Muscle of leg (tissue), 16 donors: ENCODE measurements at places on chromosomes 6 and 20. TPM values are rescaled to one million over a fixed set of nuclear protein-coding genes. Genes with fewer than 3 reads are reported as not detected.

DNA sequence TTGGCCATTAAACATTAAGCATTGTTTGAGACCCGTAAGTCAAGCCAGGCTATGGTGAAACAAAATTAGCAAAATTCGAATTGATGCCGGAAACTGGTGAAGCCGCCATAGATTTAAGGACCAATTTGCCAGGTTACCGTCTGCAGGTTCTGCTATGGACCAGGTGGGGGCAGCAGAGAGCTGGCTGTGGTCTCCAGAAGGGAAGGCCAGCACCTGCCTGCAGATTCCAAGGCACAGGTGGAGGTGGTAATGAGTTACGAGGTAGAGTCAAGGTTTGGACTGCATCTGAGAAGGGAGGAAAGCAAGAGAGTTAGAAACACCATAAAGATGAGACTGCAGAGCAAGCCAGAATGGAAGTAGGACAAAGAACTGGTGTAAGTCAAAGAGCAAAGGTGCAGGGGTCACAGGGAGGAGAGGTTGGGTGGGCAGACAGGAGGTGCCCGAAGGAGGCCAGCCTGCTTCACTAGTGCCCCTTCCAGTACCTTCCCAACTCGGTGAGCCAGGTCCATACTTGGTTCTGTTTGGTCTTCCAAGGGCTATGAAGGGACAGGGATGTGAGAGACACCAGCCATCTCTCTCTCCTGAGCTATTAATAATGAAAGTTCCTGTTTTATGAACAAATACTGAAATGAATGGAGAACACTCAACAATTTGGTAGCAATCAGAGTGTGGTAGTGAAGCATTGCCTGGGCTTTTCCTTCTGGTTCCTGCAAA is 131.6 kb upstream of the ESR1 start:
- peak; percentile 17 for DNase-seq

- DNase-seq, result no peak
Observed at GRCh38 chr6:84013354-84013753, 20.2 kb upstream of the MRAP2 start.

GRCh38 chr20:37881601-37882343 is 21.2 kb upstream of the VSTM2L start:
- no peak for DNase-seq

- no peak for DNase-seq
Observed at GRCh38 chr6:45169815-45170214, 158.3 kb upstream of the RUNX2 start.

DNA sequence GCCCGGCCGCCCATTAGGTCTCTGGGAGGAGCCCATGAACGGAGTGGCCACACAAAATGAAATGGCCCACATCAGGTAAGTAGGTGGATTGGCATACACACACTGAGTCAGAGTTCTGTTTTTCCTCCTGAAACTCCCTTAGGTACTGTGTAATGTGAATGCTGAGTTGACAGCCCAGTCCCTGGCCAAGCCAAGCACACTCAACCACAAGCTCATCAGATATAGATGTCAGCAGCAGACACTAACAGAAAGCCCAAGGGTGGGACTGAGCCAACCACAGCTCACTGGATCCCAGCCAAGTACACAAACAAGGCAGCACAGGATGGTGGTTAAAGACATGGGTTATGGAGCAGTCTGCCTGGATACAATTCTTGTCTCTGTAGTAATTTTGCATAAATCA is 403.4 kb downstream of the GJA1 start:
- DNase-seq, result no peak

- DNase-seq, result no peak
Observed at GRCh38 chr20:64011366-64011779, 24.6 kb upstream of the C20orf204 start.

Gene PRSS35
- polyA plus RNA-seq, result 61.2 TPM

DNA sequence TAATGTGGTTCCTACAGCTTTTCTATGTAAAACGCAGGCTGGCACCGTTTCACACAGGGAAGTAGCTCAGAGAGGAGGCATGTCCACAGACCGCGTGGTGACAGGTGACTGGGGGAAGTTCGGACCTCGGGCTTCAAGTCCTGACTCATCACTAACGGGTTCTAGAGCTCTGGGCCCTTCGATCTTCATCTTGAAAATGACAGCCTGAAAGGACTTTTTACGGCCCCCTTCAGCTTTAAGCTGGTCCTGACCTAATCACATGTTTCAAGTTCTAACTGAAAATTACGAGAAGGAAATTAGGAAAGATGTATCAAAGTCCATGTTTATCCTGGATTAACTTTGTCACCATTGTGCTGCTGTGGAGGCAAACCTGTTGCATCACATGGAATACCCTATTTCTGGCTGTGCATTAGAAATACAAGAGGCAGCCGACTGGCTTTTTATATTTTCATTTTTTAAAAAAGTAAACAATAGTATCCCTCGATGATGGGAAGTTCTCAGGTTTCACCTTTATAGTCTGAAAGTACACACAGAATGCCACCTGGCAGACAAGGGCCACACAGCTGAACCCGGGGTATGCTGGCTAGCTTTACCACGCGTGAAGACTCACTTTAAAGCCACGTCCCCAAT is 2.0 kb downstream of the MAN1A1 start:
- peak; percentile 61 for DNase-seq

DNA sequence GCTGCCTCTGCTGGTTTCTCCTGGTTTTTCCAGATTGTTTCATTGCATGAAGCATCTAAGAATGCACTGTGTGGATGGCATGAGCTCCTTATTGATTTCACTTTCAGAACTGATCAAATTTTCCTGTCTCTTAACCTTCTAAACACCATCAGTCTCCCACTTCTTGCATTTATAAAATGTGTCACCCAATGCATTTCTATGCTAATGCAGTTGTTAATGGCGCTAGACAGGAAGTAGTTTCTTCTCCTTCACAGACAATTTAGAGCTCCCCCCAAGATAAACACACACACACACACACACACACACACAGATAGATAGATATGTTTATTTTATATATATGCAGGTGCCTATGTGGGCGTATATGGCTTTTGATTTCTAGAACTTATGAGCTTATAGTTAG is 45.6 kb upstream of the FOXA2 start:
- DNase-seq, result no peak

DNA sequence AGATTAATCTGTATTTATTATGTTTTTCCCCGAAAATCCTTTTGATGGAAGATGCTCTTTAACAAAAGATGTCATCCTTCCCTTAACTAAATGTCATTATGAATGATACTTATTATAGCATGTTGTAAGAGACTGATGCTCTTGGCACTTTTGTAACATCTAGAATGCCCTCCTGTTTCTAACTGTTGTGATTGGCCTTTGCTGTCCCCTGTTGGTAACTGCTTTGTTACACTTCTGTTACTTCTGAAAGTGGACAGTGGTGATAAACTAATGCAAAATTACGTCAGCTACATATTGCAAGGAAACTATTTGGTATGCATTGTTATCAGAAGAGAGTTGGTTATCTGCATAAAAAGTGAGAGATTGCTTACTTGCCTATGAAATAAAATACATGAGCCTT is 5.8 kb downstream of the TTK start:
- DNase-seq, result no peak

Gene CCN6
- 0.09 TPM for polyA plus RNA-seq

DNA sequence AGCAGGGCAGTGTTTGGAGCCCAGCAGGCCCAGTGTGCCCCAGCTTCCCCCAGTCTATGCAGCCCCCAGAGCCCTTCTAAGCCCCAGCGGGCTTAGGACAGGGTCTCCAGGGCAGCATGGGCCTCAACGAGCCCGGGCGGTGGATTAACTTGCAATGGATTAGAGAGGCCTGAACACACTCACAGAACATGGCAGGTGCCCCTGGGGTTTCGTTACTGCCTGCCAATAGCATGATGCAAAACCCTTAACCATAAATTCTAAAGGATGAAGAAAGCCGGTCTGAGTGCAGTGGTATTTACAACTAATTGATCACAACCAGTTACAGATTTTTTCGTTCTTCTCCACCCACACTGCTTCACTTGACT is 18.9 kb downstream of the ENTPD6 start:
- DNase-seq, result no peak

Gene NTSR1
- 0.15 TPM for polyA plus RNA-seq

Gene PERP
- 2.1 TPM for polyA plus RNA-seq

GRCh38 chr20:19347943-19348456 is 135.6 kb downstream of the SLC24A3 start:
- no peak for DNase-seq

DNA sequence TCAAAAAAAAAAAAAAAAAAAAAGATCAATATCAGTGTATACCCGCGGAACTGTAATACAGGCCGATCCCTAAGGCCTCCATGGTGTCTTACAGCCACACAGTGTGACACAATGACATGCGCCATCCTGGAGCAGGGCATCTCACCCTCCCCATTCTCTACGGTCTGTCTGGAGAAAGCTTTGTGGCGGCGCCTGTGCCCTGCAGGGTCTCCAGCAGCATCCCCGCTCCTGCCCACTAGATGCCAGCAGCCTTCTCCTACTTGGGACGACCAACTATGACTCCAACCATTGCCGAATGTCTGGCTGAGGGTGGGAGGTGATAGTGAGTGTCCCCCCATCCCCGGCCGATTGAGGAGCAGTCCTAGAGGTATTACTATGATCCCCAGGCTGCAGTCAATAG is 558.8 kb upstream of the AGPAT4 start:
- no peak for DNase-seq

- no peak for DNase-seq
Observed at GRCh38 chr20:18431206-18431605, 35.6 kb downstream of the DZANK1 start.
